ENCODE measurements at places on chromosomes 4 and X.

- no peak for DNase-seq
Measured at GRCh38 chr4:1862055-1862911, 6.3 kb upstream of the LETM1 start.

DNA sequence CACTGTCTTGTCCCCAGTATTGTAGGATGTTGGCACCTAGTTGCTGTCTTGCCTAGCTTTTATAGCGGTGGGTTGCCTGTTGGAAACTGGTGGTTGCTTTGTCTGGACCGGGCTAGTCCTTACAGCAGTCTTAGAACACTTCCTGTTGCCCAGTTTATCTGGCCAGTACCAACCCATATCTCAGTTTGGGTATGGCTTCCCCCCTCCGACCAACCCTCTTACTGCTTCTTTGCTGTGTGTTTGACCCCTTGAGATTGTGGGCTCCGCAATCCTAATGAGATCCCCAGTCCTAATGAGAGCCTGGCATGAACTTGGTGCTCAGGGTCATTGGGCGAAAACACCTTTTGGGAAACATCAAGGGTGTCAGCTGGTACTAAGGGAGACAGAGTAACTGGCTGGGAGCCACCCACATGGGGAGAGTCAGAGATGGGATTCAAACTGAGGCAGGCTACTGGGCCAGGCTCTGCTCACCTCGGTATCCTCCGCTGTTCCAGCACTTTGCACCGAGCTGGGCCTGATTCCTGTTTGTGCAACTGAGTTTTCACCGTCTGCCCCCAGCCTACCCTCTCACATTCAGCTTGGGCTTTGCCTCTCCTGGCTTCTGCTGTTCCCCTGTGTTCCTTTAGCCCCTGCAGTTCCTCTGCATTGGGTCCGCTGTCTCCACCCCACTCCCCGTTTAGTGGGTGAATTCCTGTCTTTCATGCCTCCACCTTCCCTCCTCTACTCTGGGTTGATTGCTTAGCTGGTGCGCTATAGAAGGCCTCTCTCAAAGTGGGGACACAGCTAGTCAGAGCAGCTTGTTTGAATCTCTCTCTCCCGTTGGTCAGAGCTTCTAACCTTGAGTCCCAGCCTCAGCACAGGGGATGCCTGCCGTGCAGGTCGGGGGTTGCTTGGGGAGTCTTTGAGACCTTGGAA, 1.6 kb downstream of the TBC1D14 start:
- DNase-seq = no peak

DNA sequence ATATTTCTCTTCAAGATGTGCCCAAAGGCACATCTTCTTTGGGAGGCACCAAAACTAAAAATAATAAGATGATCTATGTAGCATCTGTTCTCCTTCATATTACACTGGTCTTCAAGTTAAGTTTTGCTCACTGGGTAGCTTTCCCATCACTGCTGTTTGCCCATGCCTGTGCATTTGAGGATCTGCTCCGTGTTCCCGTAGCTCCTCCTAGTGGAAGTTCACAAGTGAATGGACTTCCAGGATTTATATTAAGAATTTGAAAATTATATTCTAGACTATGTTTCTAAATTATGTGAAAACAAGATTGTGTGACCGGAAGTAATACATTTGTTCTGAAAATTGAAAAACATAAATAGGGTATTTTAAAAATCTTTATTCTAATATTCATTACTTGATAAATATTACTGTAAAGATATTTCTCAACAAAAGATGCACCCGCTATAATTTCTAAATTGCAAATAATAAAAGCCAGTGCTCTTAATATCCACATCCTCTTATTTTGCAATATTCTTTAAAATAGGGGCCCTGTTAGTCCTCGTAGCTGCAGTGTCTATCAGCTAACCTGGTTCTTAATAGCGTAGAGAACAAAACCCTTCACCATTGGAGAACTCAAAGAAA, 147.7 kb downstream of the RBM46 start:
- peak; percentile 27 for DNase-seq

DNA sequence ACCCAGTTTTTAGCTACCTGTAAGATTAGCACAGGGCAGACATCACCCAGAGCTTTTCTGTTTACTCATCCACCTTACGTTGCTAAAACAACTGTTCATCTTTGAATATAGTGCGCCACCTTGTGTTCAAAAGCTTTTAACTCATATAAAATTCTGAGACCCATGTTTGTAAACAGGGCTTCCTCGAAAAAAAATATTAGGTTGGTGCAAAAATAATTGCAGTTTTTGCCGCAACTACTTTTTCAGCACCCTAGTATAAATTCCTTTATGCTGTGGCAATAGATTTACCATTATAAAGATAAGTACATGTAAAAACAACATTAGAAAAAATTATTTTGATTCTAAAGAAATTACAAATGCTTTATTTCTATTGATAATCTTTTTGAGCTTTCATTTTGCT, 147.9 kb downstream of the LRBA start:
- peak; percentile 52 for DNase-seq

DNA sequence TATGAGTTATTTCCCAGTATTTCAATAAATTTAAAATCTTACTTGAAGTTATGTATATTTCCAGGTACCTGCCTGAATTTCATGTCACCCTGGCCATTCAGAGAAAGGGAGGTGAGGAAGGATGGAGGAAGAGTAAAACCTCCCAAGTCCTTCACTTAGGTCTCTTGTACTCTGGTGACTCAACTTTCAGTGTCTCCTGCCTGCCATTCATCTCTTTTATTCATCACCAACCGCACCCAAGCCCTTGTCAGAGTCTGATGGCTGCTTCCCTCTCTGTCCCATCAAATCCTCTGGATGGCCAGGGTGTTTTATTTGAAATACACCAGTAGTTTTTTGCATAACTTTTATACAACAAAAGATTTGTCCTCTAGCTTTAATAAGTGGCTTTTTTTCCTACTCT, 17.8 kb downstream of the TMPRSS11E start:
- no peak for DNase-seq

- no peak for DNase-seq
Measured at GRCh38 chr4:83071116-83071515, 36.1 kb downstream of the COPS4 start.

GRCh38 chr4:879729-880077, 52.4 kb downstream of the GAK start:
- no peak for DNase-seq

- DNase-seq = peak; percentile 41
Measured at GRCh38 chr4:84632092-84632491, 49.2 kb downstream of the CDS1 start.

- no peak for DNase-seq
Measured at GRCh38 chr4:144611850-144612249, 34.1 kb upstream of the HHIP start.

DNA sequence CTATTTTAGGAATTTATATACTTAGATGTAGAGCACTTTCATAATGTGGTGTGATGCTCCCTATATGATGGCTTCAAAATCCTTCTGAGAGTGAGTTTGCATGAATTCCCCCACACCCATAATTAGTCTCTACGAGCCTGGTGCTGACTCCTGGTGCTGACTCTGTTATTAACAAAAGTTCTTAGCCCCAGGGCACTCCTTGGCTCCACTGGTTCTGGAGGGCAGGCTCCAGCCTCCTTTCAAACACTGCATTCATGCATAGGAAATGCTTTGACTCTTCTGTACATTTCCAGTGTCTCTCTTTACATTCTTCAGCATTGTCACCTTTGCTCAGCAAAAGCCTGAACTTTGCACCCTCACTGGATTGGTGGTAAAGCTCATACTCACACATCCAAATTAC, 64.0 kb downstream of the LNX1 start:
- no peak for DNase-seq

GRCh38 chr4:8773124-8773931, 98.3 kb downstream of the HMX1 start:
- DNase-seq = no peak

GRCh38 chr4:120839334-120839973, 83.1 kb downstream of the PRDM5 start:
- DNase-seq = no peak

DNA sequence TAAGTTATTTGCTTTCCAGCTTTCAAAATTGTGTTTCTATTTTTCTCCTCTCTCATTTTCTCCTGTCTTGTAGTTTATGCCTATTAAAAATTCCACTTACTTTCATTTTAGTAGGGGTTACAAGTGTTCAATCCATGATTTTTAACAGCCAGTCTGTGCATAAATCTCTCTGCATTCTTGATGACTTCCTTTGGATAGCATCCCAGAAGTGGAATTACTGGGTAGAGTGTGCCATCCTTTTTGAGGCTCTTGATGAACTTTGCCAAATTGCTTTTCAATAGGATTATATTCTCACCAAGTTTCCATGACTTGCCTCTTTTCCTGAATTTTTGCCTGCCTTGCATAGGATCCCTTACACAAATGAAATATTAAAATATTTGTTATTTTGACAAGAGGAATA, 58.5 kb downstream of the DIPK2B start:
- DNase-seq = no peak

GRCh38 chr4:177573507-177573906, 131.3 kb upstream of the AGA start:
- peak; percentile 48 for DNase-seq

DNA sequence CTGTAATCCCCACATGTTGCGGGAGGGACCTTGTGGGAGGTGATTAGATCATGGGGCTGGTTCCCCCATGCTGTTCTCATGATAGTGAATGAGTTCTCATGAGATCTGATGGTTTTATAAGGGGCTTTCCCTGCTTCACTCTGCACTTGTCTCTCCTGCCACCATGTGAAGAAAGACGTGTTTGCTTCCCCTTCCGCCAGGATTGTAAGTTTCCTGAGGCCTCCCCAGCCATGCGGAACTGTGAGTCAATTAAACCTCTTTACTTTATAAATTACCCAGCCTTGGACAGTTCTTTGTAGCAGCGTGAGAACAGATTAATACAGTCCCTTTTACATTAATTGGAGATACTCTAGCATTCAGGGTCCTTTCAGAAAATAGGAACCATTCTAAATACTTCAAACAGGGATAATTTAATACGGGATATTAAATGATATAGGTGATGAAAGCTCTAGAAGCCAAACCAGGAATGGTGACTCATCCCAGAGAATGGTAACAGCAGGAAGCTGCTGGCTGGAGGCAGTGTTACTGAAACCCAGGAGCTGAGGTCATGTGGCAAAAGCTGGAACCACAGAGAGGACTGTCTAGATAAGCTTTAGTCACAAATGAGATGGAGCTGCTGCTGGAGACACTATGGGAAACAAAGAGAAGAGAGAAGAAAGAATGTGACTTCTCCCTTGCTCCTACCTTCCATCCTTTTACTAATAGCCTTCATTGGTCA, 57.3 kb downstream of the GSTCD start:
- DNase-seq = peak; percentile 29

- DNase-seq = no peak
Measured at GRCh38 chr4:11548597-11549082, 119.9 kb upstream of the HS3ST1 start.

DNA sequence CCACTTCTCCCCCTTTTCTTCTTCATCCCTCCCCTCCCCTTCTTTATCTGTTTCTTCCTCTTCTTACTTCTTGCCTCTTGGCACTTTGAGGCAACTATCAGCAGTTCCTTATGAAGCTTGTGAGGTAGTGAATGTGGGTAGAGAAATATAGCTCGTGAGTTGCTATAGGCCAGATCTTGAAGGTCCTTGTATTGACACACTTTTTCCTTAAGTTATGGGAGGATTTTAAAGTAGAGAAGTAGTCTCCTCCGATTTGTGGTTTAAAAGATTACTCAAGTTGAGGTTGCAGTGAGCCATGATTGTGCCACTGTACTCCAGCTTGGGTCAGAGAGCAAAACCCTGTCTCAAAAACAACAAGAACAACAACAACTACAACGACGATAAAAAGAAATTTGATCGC, 3.4 kb upstream of the RRAGB start:
- DNase-seq = no peak

GRCh38 chrX:63708801-63709200, 76.2 kb downstream of the ARHGEF9 start:
- no peak for DNase-seq

DNA sequence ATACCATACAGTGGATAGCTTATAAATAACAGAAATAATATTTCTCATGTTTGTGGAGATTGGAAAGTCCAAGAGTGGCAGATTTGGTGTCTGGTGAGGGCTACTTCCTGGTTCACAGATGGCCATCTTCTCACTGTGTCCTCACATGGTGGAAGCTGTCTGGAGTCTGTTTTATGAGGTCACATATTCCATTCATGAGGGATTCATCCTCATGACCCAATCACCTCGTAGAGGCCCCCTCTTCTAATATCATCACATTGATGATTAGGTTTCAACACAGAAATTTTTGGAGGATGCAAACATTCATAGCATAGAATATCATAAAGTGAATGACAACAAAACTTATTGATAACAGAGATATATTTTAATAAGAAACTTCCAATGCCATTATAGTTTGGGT, 568.0 kb downstream of the STIM2 start:
- no peak for DNase-seq

DNA sequence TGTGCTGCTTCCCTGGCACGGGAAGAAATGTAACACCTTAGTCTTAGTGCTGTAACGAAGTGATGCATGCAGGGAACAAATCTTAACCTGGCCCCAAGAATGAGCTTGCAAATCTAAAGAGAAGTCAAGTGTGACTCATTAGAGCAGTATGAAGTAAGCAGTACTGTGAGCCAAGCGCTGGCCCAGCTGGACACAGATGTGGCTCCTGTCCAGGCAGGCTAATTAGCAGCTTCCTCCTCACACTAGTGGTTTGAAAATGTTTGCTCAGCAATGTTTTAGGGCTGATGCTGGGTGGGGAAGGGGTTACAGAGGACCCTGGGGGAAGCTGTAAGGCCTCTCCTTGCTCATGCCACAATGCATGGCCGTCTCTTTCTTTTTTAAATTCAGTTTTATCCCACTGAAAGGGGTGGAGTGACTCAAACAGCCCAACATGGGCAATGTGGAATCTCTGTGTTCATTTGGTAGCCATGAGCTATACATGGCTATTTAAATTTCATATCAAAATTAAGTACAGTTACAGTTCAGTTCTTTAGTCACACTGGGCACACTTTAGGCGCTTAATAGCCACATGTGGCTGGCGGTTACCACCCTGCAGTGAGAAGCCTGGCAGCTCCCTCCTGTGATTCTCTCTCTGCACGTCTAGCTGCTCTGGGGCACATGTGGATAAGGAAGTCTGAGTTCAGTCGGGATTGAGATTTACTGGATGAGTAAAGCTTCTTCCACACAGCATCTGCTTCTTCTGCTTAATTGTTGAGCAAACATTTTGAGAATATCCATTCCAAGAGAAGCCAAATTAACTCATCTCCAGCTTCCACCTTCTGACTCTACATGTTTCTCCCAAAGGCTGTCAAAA, 48.8 kb downstream of the MAP7D2 start:
- peak; percentile 63 for DNase-seq

DNA sequence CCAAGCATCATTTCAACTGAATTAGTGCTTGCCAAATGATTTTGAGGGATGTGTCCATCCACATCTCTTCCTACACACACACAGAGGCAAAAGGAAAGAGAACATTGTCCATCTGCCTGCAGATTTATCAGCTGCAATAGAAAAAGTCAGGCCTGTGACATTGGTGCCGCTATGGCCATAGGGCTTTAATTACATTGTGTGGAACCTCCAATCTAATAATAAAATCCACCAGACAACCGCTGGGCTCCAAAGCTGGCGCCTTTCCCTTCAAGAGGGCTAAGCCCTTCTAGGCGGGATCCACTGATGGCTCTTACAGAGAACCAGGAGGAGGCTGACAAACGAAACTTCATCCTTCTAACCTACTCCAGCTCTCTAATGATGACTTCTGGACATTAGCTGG, 60.6 kb downstream of the PHOX2B start:
- DNase-seq = no peak

Data from AG09319 (cell line).